ENCODE measurements at places on chromosomes 7 and 10.

- DNase-seq, result no peak
Measured at GRCh38 chr10:60985951-60986350, 42.0 kb upstream of the RHOBTB1 start.

- DNase-seq, result no peak
Measured at GRCh38 chr7:2953099-2953498, 90.6 kb downstream of the CARD11 start.

DNA sequence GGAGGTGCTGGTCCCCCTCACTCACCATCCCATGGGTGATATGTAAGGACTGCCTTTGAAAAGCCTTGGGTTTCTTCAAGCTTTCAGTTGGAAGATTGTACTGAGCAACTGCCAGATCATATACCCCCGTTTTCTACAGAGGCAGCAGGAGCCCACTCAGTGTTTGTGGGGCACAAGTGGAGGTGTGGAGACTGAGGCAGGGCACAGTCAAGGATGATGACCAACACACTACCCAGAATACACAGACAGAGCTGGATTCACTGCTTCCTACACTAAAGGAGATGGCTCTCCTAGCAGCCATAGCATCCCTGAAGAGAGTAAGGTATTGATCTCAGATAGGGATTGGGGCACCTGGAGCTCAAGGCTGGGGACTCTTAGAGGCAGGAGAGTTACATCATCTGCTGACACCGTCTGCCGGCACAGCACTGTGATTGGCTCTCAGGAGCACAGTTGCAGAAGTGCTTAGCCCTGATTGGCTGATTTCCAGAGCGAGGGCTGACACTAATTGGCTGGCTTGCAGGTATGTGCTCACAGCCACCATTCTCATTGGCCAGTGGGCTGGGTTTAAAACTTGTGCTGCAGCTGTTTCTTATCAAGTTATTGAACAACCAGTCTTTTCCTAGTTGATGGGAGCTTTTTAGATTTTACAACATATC, 77.9 kb upstream of the PFKP start:
- no peak for DNase-seq

GRCh38 chr10:72353028-72353964, 1.4 kb downstream of the DNAJB12 start:
- no peak for DNase-seq

GRCh38 chr10:104435822-104436221, 82.2 kb downstream of the CFAP58 start:
- DNase-seq, result peak; percentile 52

- DNase-seq, result no peak
Measured at GRCh38 chr10:96721207-96721572, 876 bp upstream of the PIK3AP1 start.

GRCh38 chr10:114938856-114939193, 830 bp downstream of the TRUB1 start:
- no peak for DNase-seq

DNA sequence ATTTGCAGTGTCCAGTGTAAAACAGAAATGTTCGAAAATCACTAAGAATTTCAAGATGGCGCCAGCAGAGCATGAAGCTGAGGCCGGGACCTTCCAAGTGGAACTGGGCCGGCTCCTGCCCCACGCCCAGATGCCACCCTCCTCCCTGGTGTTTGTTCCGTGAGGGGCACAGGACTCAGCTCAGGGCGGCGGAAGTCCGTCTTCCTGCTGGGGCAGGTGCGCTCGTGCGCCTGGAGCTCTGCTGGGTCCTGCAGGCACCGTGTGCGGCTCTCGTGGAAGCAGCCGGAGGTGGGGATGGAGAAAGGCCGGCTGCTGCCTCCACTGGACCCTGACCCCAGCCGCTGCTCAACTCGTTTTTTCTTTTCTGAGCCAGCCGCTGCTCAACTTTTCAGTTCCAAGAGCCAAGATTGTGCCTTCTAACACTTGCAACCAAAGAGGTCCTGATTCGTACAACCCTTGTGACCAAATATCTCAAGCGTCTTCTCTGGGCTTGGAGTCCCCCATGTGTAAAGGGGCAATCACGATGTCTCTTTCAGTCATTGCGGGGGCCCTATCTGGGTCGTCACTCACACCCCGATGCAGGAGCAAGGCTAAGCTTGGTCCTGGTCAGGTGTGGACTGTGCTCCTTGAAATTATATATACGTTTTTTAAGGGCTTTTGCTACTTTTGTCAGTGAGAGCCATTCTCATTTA, 334.4 kb downstream of the ADARB2 start:
- no peak for DNase-seq

DNA sequence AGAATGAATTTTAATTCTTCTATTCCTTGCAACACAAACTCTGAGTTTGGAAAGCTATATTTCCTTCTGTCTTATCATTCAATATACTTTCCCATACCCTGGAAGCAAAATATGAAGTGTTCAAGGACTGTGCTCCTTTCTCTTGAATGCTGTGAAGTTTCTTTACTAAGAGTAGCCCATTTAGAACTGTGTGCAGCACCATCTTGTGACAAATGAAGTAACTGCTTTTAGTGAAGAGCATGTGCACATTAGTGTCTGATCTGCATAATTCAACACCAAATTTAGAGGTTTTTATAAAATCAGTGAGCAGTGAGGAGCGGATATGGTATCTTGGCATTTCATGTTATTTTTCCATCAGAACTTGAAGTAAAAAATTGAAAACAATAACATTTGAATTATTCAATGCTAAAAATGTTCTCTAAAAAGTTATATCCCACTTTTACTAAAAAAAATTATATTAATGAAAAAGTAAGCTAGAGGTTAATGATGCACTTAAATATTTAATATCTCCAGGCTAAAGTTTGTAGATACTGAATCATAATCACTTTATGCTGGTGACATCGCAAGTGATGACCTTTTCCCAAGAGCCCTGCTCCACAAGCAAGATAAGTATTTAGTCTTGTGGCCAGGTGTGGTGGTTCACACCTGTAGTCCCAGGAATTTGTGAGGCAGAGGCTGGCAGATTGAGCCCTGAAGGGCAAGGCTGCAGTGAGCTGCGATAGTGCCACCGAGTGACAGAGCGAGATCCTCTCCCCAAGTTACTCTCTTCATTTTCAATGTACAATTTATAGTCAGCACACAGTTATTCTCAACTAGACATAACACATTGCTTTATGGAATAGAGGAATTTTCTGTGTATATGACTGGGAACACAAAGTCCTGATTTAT, 108.8 kb upstream of the PCLO start:
- peak; percentile 65 for DNase-seq

DNA sequence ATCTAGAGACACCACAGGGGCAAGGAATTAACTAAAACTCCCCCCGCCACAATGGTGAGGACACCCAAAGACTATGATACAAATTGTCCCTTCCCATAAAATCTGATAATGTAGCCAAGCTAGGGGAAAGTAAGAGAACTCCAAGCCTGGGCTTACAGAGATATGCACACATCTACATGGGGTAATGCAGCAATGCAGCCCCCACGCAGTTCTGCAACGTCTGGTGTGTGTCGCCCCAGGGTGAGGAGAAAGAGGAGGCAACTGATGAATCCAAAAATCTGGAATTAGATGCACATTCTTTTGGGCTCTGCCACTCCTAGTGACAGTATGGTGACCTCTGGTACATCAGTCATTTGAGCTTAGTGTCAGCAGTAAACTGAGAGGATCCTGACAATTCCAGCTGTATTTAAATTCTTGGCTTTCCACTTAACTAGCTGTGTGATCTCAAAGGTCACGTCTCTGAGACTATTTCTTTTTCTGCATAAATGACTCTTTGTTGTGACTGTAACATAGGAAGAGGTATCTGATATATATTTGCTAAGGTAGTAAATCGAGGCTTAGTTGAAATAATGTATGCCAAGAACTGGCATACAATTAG, 51.5 kb downstream of the PIP4K2A start:
- no peak for DNase-seq

DNA sequence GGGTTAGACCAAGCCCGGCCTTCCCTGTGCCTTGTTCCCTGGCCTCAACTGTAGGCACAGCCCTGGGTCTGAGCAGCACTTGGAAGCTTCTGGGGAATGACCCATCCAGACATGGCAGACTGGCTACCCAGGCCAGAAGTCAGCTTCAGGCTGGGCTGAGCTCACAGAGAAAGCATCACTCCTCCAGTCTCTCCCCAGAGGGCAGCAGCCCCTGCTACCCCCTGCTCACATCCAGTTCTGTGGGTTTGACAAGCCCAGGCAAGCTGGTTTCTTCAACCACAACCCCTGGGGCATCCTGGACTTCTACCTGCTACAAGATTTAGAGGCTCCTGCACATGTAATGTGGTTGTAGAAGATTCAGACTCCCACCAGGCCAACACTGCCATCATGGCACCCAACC, 9.0 kb downstream of the C10orf71 start:
- no peak for DNase-seq

DNA sequence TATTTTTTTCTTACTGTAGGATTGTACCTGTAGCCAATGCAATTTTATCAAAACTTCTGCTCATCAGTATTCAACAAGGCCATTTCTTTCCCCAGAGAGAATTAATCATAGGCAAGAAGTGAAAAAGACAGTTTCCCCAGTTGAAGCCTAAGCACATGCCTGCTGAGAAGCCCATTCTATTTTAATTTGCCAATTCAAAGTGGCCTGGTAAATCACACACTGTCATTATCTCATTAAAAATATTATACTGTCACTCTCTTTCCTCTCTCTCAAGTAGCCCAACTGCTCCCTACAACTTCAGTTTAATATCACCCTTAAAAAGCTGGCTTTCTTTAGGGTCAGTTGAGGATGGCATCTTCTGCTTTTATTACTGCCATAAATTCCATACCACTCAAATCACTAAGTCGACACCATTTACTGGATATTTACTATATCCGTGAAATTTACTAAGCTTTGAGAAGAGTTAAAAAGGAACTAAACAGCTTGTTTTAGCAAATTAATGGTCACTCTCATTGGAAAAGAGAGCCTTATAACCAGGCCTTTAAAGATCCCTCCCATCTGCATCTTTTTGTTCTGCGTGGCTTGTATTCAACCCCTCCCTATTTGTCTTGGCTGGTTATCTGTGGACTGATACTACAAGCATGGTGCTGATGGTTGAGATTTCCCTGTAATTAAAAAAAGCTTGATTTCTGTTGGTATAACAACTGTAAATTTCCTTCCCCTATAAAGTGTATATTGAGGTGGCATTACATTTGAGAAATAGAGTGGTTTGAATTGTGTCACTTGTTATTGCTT, 30.6 kb downstream of the COL28A1 start:
- no peak for DNase-seq

DNA sequence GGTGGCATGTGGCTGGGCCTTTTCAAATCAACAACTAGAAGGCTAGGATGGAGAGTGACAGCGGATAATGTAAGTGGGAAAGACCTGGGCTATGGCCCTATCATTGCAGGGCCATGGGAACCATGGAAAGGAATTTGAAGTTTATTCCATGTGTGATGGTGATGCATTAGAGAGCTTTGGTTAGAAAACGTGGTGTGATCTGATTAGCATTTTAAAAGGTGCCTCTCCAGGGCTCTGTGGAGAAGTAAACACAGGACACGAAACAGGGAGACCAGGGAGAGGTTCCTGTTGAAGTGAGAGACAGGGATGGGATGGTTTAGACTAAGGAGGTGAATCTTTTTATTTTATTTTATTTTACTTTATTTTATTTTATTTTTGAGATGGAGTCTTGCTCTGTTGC, 749.5 kb downstream of the GATA3 start:
- DNase-seq, result no peak

DNA sequence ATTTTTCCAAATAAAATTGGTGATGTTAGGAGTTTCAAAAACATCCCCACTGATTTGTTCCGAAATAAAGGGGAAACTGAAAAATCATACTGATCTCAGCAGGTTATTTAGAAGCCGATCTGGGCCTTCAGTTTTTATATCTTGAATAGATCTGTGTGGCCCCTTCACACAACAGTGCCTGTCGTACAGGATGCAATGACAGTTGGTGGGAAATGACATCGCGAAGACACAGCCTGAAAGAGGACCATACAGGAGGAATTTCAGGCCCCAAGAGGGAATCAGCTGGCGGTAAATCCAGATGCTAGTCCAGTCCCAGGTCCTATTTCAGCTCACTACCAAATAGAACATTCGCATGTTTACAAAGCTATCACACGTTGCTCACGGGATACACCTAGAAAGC, 3.0 kb downstream of the H2BK1 start:
- no peak for DNase-seq

DNA sequence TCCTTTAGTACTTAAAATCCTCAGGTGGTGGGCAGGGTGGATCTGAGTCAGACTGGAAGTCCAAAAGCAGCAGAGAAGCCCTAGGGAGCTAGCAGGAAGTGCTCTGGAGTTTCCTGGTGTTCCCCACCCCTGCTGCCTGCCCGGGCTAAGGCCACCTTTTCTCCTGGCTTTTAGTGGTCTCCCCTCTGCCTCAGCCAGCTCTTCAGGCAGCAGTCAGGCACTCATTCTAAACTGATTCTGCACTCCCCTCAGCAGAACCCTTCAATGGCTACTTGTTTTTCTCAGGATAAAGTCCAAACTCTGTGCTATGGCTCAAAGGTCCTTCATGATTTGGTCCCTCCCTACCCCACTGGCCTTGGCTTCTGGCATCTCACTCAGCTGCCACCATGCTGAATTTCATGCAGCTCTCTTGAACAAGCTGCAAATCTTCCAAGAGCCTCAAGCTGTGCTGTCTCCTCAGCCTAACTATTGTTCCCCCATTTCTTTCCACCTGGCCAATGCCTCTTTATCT, 28.9 kb upstream of the DNMBP start:
- DNase-seq, result no peak
